ENCODE measurements at places on chromosomes 13 and 19.
A peak's percentile ranks its signal among the peaks of the same experiment; 100 is the strongest.

- DNase-seq, result no peak
These were observed 726.0 kb downstream of the DIAPH3 start for GRCh38 chr13:59437544-59438301.

- DNase-seq, result no peak
These were observed 624 bp downstream of the SAFB start for GRCh38 chr19:5623397-5624017.

GRCh38 chr19:14183741-14184350 lies 22.1 kb downstream of the ADGRL1 start:
- peak; percentile 19 for DNase-seq

GRCh38 chr19:45117671-45118070 lies 24.7 kb downstream of the PPP1R37 start:
- DNase-seq, result no peak

GRCh38 chr19:12126707-12127106 lies 13.4 kb downstream of the ZNF20 start:
- DNase-seq, result no peak
